ENCODE measurements at places on chromosomes 2 and 18. TPM values are rescaled to one million over a fixed set of nuclear protein-coding genes. Genes with fewer than 3 reads are reported as not detected.

DNA sequence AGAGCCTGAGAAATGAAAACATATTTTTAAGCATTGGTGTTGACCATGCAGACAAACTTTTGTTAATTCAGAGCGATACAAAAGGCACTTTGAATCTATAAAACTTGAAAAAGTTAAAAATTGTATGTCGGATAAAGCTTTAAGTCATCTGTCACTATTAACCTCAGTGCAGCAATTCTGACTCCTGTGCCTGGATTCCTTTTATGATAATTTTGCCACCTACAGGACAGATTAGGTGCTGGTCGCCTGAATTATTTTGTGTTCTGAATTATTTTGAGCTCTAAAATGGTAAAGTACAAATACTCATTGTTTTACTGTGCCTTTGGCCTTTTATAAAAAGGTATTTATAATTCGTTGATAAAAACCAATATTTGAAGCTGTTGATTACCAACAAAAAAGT, 19.4 kb upstream of the RNF138 start:
- no peak for DNase-seq

DNA sequence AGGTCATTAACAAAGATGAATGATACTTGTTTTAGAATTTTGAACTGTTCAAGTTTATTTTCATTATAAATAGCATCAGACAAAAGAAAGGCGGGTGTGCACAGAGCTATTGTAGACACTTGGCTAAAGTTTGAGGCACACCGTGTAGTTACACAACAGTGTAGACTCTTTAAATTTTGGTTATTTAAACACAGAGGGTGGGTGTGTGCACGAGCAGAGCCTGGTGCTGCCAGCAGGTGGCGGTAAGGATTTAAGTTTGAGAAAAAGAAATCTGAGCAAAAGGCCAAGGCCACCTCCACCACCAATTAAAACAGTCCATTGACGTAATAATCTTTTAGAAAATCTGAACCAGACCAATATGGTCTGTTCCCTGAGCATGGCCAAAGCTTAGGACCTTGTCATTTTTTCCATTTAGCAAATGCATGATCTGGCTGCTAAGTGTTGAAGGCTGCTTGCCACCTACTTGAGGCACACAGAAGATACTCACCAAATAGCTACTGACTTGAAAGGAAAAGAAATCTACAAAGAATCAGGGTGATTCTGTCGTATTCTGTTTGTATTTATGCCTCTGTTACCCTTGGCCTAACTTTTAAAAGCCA, 14.3 kb downstream of the COPS7B start:
- no peak for DNase-seq

GRCh38 chr18:37964885-37965571, 399.4 kb upstream of the CELF4 start:
- DNase-seq = no peak

DNA sequence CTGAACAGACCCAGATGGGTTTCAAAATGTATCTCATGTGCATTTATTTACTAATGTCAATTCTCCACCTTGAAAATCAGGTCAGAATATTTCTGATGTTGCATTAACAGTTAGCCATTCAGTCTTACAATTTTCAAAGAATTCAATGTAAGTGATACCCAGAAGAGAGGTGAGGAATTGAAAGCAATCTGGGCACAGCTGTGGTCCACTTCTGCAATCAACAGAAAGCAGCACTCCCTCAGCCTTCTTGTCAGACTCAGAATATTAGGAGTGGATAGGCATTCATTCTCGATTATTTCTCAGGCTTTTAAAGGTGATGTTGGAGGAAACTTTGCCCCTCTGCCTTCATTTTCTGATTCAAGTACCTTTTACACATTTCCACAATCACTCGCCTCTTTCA, 15.7 kb downstream of the CCL20 start:
- no peak for DNase-seq

DNA sequence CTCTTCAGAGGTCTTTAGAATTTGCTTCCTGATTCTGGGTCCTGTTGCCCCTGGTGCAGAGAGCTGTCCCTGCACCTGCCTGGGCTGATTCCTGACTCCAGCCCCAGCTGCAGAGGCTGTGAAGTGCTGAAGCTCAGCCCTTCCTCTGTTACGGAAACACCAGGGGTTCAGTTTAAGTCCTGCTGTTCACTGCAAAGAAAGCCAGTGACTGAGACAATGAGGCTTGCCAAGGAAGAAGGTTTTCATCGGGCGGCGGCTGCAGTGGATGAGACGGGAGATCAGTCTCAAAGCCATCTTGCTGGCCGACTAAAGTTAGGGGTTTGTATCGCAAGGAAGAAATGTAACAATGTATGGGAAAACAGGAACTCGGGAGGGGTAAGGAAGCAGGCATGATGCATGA, 142.4 kb upstream of the ZNF236 start:
- no peak for DNase-seq

- DNase-seq = no peak
Measured at GRCh38 chr2:16375351-16375750, 290.3 kb downstream of the CYRIA start.

DNA sequence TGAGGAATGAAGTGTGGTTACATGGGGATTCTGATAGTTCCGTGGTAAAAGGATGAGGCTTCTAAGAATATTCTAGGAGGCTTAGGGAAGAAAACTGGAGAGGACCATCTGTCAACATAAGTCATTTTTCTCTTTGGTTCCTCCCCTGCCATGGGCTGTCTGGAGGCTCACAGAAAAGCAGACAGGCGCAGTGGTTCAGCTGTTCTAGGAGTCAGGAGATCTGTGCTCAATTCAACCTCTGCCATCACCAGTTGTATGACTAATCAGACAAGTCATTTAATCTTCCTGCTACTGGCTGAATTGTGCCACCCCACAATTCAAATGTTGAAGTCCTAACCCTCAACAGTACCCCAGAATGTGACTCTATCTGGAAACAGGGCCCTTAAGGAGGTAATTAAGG, 36.4 kb downstream of the ADAM17 start:
- DNase-seq = no peak

GRCh38 chr2:8796878-8797550, 40.4 kb downstream of the KIDINS220 start:
- no peak for DNase-seq

DNA sequence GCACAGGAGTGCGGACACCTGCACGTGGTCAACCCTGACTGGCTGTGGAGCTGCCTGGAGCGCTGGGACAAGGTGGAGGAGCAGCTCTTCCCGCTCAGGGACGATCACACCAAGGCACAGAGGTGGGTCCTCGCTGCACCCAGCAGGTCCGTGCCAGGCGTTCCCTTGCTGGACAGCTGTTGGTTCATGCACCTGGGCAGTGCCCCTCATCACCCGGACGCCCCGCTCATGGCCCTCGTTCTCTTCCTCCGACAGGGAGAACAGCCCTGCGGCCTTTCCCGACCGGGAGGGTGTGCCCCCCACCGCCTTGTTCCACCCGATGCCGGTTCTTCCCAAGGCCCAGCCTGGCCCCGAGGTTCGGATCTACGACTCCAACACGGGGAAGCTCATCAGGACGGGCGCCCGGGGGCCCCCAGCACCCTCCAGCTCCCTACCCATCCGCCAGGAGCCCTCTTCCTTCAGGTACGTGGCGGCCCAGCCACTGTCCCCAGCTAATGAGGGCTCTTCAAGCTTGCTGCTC, 38.0 kb downstream of the CTDP1 start:
- DNase-seq = no peak

DNA sequence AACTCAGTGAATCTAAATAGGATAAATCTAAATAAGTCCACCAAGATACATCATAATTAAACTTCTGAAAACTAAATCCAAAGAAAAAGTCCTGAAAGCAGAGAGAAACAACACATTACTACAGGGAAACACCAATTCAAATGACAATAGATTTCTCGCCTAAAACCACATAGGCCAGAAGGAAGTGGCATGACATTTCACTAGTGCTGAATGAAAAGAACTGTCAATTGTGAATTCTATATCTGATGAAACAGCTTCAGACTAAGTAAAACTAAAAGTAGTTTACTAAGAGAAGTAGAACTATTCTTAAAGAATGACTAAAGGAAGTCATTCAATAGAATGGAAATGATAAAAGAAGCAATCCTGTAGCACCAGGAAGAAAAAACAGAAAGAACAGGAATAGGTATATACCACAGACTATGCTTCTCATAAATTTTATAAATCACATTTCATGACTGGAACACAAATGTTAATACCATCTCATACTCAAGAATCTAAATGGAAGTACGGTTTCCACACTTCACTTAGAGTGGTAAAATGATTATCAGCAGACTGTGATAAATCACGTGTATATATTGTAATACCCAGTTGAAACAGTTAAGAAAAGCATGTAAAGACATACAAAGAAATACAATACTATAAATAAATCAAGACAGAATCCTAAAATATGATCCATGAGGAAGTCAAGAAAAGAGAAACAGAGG, 46.4 kb downstream of the ASXL2 start:
- DNase-seq = no peak

DNA sequence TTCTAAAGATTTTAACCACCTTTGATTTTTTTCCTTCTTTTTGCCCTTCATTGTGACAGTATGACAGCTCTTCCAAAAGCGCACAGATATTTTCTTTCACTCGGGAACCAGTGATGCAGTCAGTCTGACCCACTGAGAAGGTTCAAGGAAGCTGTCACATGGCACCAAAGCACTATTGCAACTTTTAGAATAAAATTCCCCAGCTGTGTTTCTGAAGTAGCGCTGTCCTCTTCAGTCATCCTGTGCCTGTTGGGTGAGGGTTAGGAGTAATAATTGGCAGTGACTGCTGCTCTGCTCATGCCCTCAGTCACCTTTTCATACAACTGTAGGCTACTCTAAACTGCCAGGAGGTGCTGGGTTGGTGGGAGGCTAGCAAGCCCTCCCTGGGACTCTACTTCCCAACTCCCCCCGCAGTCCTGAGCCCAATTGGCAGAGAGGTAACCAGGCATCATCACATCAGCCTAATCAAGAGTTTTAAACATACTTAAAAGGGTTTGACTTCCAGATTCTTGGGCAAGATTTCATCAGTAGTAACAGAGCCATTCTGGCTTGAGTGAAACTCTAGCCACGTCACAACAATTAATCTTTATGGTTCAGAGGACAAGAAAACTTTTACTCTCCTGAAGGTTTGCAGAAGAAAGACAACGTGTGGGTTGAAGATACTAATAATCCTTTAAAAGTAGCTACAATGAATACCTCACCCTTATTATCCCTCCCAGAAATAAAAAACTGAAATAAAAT, 473.3 kb downstream of the FBXO15 start:
- no peak for DNase-seq

DNA sequence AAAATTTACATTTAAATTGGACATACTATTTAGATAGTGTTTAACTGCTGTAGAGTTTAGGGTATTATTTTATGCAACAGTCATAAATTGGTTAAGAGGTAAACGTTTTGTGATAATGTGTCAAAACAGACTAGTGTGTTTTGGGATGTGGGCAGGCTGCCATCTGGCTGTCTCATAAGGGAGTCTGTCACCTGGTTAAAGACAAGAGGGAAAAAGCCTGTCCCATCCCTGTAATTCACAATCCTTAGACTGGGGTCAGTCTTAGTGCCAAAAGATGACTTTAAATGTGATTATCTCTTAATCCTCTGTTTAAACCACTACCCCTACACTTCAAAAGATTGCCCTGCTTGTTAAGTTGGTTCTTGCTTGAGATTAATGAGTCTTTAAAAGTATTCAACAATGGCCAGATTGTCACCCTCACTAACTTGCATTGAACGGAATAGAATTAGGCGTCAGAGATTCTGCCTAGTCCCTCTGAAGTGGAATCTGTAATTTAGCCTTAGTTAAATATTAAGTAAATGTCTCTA, 59.2 kb downstream of the SGPP2 start:
- DNase-seq = no peak

DNA sequence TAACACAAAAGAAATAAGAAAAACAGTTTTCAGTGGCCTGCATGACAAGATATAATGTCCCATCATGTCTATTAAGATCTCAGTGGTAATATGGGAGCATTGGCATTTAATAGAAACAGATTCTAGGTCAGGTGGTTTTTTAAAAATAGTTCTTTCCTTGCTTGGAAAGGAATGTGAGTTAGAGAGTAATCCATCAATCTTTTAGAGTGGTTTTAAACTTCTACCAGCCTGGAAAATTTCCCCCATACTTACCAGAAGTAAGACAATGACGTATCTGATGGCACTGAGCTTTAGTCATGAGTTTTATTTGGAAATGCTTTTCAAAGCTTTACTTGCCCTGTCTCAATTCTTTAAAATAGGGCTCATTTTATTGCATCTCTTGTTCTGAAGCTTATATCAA, 441.7 kb upstream of the SMIM21 start:
- no peak for DNase-seq

DNA sequence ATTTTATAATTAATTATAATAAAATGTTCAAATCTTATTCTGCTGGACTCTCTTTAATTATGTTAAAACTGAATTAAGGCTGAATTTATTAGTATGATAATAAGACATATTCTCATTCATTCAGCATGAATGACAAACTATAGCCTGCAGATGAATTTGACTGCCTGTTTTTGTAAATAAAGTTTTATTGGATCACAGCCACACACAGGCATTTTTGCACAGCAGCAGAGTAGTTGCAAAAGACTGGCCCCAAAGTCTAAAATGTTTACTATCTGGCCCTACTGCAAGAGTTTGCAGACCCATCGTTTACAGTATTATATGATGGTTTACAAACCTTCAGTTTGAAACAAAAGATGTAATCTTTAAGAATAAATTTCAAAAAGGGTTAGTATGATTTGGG, 58.6 kb downstream of the RMDN2 start:
- DNase-seq = no peak

DNA sequence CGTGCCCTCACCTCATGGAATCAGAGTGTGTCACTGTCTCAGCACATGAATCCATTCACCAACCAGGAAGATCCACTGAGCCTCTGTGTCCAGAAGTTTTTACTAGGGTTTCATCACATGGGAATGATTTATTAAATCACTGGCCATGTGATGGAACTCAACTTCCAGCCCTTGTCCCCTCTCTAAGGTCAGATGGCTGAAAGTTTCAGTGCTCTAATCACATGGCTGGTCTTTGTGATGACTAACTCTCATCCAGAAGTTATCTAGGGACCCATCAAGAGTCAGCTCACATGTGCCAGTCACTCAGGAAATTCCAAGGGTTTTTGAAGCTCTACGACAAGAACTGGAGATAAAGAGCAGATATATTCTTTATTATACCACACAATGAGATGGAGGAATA, 140.5 kb upstream of the GYPC start:
- DNase-seq = no peak

- no peak for DNase-seq
Measured at GRCh38 chr18:12745095-12745795, 42.4 kb downstream of the PSMG2 start.

POLR1B gene
- 50.2 TPM for polyA plus RNA-seq

LGALSL gene
- polyA plus RNA-seq = 13.6 TPM

AQP12A gene
- not detected for polyA plus RNA-seq

DNAH6 gene
- 0.06 TPM for polyA plus RNA-seq

FTCDNL1 gene
- 0.41 TPM for polyA plus RNA-seq

GAL3ST2 gene
- 0.14 TPM for polyA plus RNA-seq

DSC3 gene
- polyA plus RNA-seq = 0.70 TPM

SPIRE1 gene
- polyA plus RNA-seq = 6.0 TPM

CHPF gene
- 103 TPM for polyA plus RNA-seq

ATP6V1C2 gene
- polyA plus RNA-seq = 0.29 TPM

ABCB11 gene
- not detected for polyA plus RNA-seq

Data from H1 (cell line).